Kidney epithelial cell (primary cell): ENCODE measurements at places on chromosomes 2 and 18.

GRCh38 chr2:16729335-16729734 lies 63.7 kb upstream of the CYRIA start:
- DNase-seq = no peak

DNA sequence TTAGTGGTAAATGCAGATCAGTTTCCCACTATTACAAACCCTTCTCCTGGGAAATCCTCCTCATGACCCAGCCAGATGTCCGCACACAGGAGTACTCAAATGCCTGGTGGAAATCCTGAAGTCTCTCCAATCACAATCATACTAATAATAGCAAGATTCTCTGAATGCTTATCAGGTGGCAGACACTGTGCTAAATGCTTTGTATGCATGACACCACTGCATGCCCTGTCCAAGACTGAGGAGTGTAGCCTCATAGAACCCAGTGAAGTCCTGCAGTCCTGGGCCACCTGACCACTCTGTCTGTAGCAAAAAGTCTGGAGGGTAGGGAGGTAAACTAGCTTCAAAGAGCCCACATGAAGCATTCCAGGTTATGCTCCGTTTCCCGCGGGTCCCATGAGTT lies 434.8 kb upstream of the CHST9 start:
- no peak for DNase-seq

- no peak for DNase-seq
Observed at GRCh38 chr2:70181363-70181956, 9.4 kb downstream of the C2orf42 start.

GRCh38 chr2:11936761-11937160 lies 190.3 kb downstream of the LPIN1 start:
- no peak for DNase-seq

- DNase-seq = no peak
Observed at GRCh38 chr2:149657401-149658040, 69.9 kb upstream of the MMADHC start.

DNA sequence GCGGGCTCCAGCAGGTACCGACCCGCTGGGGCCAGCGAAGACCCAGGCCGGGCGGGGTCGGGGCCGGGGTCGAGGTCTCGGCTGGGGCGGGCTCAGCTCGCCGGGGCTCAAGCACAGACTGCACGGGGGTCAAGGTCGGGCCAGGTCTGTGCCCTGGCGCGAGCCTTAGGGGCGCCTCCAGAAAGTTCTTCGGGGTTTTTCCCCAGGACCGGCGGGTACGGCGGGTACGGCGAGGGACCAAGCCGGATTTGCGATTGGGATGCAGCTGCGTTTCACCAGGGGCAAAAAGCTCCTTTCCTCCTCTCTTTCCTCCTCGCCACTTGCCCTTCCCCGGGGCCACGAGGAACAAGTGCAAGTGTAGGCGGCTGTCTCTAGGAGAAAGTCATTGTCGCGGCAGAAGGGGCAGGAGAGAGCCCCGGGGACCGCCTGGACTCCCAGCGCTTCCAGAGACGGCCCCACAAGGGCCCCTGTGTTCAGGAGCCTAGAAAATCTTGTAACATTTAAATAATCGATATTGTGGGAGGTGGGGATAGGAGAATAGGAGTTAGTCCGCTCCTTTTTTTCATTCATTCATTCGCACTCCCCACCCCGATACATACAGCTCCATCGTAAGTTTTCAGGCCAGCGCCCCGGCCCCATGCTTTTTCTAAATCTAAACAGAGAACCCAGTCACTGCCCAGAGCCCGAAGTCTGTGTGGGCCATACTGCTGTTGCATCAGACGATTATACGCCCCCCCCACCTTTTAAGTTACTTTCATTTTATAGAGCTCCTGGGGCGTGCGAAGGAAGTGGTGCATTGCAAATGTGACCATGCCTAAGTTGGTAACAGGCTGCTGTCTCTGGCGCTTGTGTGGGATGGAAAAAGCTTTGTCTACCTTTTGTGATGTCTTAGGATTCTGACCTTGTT lies 679 bp downstream of the PMAIP1 start:
- no peak for DNase-seq

GRCh38 chr18:47081578-47081977 lies 46.2 kb upstream of the ELOA2 start:
- DNase-seq = no peak
